ENCODE measurements at places on chromosomes 16 and 17. TPM values are rescaled to one million over a fixed set of nuclear protein-coding genes. Genes with fewer than 3 reads are reported as not detected.

Gene CD300C
- total RNA-seq = 1.6 TPM

Gene MYADML2
- total RNA-seq = not detected

Gene SMIM22
- total RNA-seq = not detected

Gene CCT6B
- 1.2 TPM for total RNA-seq

Gene OTOA
- 0.29 TPM for total RNA-seq

Gene NTN1
- total RNA-seq = 99.9 TPM

Gene LRRC75A
- total RNA-seq = 0.60 TPM

Gene TMEM132E
- total RNA-seq = 0.26 TPM

Measured in left cardiac atrium (tissue), 4 donors.